ENCODE measurements at places on chromosomes 4 and X. TPM values are rescaled to one million over a fixed set of nuclear protein-coding genes. Genes with fewer than 3 reads are reported as not detected.

Gene P2RY10
- total RNA-seq, result 2.2 TPM

DNA sequence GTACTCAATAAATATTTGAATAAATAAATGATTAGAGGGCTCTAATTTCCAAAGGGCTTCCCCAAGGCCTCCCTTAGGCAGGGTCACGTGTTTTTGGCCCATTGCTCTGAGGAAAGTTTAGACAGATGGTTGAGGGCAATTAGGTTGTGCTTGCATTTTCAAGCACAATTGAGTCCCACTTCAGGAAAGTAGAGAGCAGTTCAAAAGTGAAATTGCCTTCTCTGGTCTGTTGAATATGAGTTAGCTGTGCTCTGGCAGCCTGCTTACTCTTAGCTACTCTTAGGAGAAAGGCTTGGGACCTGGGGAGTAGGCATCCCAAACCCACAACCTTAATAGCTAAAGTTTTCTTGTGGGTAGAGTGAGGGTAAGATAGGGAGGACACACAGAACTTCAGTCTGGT is 9.0 kb upstream of the DRP2 start:
- no peak for DNase-seq

GRCh38 chr4:78659665-78660064 is 108.1 kb downstream of the ANXA3 start:
- DNase-seq, result no peak

GRCh38 chr4:139511320-139511719 is 44.7 kb downstream of the SETD7 start:
- DNase-seq, result no peak

Gene KLF3
- total RNA-seq, result 65.0 TPM

Gene TCP11X2
- total RNA-seq, result not detected

DNA sequence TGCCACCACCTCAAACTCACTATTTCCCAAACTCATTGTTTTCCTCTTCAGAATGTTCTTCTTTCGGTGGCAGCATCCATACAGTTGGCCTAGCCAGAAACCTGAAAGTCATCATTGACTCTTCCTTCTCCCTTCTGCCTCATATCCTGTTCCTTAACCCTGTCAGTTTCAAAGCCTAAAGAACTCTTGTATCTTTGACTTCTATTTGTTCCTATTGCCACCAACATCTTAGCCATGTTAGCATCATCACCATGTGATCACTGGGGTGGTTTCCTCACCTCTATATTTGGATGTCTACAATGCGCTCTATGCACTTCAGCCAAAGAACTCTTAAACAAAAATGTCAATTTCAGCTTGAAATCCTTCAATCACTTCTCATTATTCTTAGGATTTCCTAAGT is 29.0 kb downstream of the DDX60L start:
- no peak for DNase-seq

Measured in urinary bladder (tissue), 4 donors.